ENCODE measurements at places on chromosomes 5 and 9.
A peak's percentile ranks its signal among the peaks of the same experiment; 100 is the strongest.

- DNase-seq: no peak
Observed at GRCh38 chr5:14741131-14741530, 76.6 kb downstream of the OTULIN start.

DNA sequence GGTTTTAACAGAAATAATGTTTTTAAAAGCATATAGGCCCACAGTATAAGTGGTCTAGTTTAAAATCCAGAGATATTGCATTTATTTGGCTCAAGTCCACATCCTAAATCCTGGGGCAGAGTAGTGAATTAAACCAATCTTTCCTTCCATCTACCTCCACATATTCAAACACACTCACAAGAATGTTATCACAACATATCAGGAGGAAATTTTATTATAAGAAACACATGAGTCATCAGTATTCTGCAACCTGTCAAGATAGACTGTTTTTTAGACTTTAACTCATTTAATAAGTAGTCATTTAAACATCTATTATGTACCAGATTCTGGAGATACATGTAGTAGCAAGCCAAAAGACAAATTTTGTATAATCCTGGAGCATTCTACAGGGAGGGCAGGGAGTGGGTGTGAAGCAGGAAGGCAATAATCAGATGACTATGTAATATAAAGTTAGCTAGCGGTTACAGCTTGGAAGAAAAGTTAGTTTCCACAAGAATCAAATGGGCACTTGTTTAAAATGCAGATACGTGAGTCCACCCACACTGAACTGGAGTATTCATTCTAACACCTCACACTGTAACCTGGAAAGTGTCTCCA lies 187.3 kb upstream of the PIK3R1 start:
- no peak for DNase-seq

DNA sequence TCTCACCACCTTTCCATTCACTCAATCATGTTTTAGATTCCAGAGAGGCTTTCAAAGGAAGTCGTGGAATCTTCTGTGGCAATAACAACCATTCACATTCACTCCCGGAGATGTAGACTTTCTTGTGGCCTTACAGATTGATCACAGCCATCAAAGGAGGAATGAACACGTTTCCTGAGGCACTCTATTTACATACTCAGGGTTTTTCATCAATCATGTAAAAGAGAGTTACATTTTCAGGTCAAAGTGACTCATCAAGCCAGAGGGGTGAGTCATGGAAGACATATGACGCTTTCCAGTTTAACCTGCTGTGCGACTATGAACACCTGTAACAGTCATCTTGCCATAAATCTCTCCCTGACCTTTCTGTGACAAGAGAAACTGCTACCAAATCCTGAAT lies 39.3 kb upstream of the RAD23B start:
- peak; percentile 29 for DNase-seq

- DNase-seq: no peak
Observed at GRCh38 chr9:114894206-114894605, 36.2 kb downstream of the TNFSF8 start.

DNA sequence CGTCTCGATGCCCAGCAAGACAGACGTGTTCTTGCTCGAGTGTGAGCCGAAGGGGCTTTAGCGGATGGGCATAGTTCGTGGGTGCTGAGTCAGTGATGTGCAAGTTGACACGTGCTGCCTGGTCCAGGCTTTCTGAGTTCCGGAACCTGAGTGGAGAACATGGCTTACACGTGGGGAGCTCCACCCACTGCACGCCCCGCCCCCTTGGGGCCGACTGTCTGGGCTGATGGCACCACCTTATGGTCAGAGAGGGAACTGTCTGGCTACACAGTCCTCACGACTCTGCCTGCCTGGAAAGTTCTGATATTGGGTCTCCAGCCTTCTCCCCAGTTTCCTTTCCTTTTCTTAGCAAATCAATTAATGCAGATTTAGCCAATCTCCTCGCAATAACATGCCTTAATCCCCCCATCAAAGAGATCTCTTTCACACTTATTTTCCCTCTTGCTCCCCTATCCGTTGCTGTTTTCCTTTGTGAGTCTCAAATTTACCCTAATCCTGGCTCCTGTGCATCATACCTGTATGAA lies 3.8 kb upstream of the STC2 start:
- DNase-seq: peak; percentile 84

Measured in upper lobe of left lung (tissue), 6 donors.